ENCODE measurements at places on chromosomes 4 and X. TPM values are rescaled to one million over a fixed set of nuclear protein-coding genes. Genes with fewer than 3 reads are reported as not detected.

FSTL5 gene
- 85.7 TPM for total RNA-seq

PAGE2B gene
- not detected for total RNA-seq

MAGEA4 gene
- total RNA-seq = not detected

NAA15 gene
- total RNA-seq = 42.4 TPM

PRSS12 gene
- 6.4 TPM for total RNA-seq

ZNF157 gene
- total RNA-seq = 5.4 TPM

PLXNA3 gene
- total RNA-seq = 28.2 TPM

Data from cerebellum (tissue), 4 donors.